Stimulated activated CD8-positive, alpha-beta memory T cell treated with anti-CD3 and anti-CD28 coated beads, Interleukin-15, amount 100 ng/mL, for 4 hours (primary cell): ENCODE measurements at places on chromosomes 3 and 15.

GRCh38 chr15:88800738-88801137 is 2.5 kb upstream of the ACAN start:
- DNase-seq: no peak

- DNase-seq: no peak
These were observed 14.3 kb upstream of the DHX36 start for GRCh38 chr3:154338570-154338969.

DNA sequence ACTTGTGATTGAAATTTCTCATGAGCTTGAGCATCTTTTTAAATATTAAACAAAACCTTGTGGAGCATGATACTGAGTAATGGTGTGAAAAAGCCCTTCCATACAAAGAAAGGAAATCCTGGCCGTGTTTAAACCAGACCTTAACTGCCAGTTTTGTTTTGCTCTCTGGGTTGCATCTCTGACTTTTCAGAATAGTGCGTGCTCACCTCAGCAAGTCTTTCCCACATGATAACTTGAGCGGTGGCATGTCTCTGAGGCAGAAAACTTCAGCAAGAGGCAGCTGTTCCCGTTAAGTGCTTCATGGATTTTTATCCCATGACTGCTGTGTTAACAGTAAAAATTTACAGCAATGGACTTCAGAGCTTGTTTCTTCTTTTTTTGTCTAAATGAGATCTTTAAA is 393.3 kb downstream of the FEZF2 start:
- no peak for DNase-seq

DNA sequence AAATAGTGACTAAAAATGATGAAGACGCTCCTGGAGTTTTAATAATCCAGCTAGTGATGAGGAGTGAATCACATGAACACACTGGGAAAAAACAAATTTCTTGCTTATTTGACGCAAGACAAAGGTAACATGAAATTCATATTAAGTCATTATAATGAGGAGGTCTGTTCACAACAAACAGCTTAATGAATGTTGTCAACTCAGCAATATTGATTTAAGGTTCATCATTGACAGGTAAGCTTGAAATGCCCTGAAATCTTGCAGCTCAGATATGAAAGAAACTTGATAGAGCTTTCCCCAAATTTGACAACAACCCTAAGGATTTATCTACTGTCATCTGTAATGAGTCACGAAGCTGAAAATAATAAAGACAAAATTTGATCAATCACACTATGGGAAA is 108.1 kb upstream of the SELENOK start:
- no peak for DNase-seq

- DNase-seq: no peak
These were observed 160.0 kb upstream of the TLE3 start for GRCh38 chr15:70257573-70258248.
